Jurkat, Clone E6-1 (cell line): ENCODE measurements at places on chromosomes 2 and 18.

GRCh38 chr2:195356920-195357440 is 300.0 kb upstream of the SLC39A10 start:
- DNase-seq = no peak

GRCh38 chr2:206125901-206126300 is 33.3 kb downstream of the NDUFS1 start:
- no peak for DNase-seq

GRCh38 chr2:19256121-19256601 is 102.3 kb downstream of the OSR1 start:
- DNase-seq = no peak

GRCh38 chr2:145626301-145626700 is 1106.4 kb upstream of the ZEB2 start:
- DNase-seq = no peak

DNA sequence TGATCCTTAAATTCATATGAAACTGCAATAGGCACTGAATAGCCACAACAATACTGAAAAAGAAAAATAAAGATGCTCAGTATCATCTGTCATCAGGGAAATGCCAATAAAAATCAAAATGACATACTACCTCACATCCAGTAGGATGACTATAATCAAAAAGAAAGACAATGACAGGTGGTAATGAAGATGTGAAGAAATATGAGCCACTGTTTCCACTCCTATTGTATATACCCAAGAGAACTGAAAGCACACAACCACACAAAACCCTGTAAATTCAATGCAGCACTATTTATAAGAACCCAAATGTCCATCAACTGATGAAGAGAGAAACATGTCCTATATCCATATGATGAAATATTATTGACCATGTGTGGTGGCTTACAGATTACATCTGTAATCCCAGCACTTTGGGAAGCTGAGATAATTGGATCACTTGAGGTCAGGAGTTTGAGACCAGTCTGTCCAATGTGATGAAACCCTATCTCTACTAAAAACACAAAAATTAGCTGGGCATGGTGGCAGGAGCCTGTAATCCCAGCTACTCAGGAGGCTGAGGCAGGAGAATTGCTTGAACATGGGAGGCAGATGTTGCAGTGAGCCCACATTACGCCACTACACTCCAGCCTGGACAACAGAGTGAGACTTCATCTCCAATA is 39.9 kb downstream of the MAP3K2 start:
- no peak for DNase-seq

- no peak for DNase-seq
Measured at GRCh38 chr2:6970976-6971480, 53.8 kb downstream of the RNF144A start.

DNA sequence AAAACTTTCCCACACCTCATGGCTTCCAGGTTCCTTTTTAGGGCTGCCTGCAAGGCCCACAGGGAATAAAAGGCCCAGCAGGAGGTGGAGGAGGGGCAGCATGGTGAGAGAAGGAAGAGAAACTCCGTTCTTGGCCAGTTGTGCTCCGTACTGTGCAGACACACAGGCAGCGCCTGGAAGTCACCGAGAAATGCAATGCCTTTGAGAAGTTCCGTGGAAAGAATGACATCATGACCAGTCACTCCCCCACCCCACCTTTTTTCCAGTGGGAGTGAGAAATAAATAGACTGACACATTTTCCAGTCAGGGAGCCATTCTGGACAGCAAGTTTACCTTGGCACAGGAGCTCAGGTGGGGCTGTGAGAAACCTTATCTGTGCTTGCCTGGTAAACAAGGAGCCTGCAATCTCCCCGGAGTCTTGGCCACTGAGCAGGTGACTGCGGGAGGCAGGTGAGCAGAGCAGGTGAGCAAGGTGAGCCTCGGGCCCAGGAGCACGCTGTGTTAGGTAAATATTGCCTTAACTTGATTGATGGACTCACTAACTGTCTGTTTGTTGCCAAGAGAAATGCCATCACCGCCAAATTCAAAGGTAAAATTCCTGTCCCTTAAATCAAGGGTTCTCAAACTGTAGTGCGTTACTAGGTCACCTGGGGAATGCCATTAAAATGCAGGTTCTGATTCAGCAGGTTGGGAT is 13.5 kb upstream of the LBH start:
- DNase-seq = no peak

GRCh38 chr2:6826081-6826913 is 39.4 kb downstream of the CMPK2 start:
- peak; percentile 80 for DNase-seq

DNA sequence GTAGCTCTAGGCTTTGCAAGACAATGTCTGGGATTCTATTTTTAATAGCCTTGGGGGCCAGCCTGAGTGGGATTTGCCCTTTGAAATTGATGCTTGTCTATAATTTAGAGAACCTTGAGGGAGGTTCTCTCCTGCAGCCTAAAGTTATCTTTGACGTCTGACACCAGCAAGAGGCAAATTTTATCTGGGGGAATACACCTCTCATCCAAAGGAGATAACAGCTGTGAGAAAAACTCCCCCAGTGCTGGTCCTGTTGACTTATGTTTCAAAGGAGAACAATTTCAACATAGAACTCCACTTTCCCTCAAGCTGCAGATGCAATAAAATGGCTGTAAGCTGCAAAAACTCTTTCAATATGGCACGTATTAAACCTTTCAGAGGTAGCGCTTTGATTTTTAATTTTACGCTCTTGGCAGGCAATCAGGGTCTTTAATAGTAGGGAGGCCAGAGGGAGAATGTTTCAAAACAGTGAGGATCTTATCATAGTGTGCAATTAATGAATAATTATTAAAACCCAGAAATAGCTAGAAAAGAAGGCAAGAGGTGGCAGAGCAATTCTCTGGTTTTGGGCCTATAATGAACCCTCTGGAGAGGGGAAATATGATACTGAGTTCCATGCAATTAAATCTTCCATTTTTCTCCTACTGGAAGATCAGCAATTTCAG is 62.4 kb downstream of the LYPD1 start:
- no peak for DNase-seq

- no peak for DNase-seq
Measured at GRCh38 chr18:66235206-66235605, 368.7 kb downstream of the CDH19 start.

GRCh38 chr18:76953583-76954233 is 131.4 kb downstream of the ZNF236 start:
- DNase-seq = no peak

DNA sequence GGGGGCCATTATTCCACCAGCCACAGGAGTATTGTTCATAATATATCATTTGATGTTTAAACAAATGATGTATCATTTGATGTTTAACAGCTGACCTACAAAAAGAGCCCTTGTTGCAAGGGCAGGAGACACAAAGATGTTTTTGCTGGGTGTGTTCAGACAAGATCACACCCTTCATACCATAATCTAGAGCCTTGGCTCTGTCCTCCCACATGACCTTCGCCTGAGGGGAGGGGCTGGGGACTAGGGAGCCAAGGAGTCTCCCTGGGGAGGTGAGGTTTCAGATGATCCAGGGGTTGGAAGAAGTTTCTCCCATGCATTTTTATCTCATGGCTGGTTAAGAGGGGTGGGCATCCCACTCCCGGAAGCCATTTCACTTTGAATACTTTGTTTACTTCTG is 33.5 kb downstream of the CDC42EP3 start:
- DNase-seq = no peak

DNA sequence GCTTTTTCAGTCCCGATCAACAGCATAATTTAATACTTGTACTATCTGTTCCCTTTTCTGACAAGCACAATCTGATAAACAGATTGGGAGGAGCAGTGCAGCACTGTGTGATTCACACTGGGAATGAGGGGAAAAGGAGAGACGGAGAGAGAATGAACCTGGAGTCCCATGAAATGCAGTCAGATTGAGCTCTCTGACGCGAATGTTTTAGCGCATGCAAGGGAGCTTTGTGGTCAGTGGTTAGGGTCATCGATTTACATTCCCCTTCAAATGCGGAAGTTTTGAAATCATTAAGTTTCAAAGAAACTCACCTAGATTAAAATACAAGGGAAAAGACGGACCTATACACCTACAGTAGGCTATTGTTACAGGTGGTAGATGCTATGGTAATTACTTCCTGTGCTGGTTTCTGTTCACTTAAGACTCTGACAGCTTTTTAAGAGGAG is 99.6 kb downstream of the KCTD1 start:
- no peak for DNase-seq

- no peak for DNase-seq
Measured at GRCh38 chr2:226407135-226407534, 392.5 kb downstream of the IRS1 start.

GRCh38 chr2:202758128-202758527 is 113.4 kb downstream of the ICA1L start:
- no peak for DNase-seq

DNA sequence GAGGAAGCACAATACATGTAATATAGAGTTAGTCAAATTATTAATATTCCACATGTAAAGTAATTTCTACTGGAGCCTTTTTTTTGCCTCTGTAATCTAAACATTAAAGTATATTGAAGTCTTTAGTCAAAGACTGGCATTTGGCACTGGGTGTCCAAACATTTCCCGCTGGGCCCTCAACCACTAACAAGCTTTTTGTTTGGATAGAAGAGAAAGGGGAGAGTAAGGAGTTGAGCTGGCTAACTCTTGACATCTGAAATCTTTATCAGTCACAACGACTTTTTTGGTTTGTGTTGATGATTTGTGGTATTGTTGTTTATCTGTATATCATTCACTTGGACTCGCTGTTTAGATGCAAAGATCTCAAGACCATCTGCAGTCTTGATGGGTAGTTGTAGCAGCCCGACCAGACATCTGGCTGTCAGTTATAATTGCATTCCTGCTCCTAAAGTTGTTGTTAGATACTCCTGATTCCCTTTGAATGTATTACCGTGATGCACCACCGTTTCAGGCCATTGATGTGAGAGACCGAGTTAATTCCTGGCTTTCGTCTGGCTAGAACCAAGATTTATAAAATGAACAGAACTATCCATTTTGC is 379.6 kb downstream of the MTX2 start:
- no peak for DNase-seq

- DNase-seq = no peak
Measured at GRCh38 chr2:99404797-99405669, 67.8 kb downstream of the EIF5B start.

GRCh38 chr2:60555066-60555782 is 1.8 kb upstream of the BCL11A start:
- peak; percentile 88 for DNase-seq

GRCh38 chr2:209956271-209956670 is 46.2 kb upstream of the RPE start:
- DNase-seq = peak; percentile 10

GRCh38 chr2:224263571-224264043 is 138.3 kb downstream of the FAM124B start:
- DNase-seq = no peak

DNA sequence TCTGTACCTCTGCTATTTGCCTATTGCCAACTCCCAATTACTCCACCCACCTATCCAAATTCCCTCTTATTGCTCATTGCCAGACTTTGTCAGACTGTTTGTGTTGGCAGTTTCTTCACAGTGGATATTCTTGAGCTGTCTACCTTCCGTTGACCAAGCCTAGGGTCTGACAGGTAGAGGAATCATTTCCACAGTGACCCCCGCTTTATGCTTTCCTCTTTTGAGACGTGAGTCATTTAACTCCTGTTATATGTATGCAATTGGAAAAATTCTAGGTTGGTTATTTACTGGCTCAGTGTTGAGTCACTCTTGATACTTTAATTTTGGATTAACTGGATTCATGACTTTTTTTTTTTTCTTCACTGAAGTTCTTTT is 187.7 kb downstream of the IRS1 start:
- no peak for DNase-seq

- no peak for DNase-seq
Measured at GRCh38 chr18:39435996-39436395, 1870.4 kb upstream of the CELF4 start.

DNA sequence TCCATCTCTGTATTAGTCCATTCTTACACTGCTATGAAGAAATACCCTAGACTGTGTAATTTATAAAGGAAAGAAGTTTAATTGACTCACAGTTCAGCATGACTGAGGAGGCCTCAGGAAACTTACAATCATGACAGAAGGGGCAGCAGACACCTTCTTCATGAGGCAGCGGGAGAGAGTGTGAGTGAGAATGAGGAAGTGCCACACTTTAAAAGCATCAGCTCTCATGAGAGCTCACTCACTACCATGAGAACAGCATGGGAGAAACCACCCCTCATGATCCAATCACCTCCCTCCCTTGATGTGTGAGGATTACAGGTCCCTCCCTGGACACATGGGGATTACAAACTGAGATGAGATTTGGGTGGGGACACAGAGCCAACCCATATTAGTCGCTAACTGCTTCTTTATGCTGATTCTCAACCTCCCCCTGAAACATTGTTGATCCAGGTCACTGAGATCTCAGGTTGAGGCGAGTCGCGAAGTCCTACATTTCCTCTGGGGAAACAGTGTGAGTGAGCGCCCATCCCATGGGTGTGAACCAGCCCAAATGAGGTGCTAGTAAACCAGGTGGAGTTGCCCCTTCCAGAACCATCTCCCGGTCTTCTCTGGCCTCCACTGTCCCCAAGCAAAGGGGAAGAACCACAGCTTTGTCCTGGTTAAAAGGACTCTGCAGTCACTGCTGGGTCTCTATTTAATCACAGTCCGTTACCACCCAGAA is 123.8 kb downstream of the CAPN13 start:
- DNase-seq = no peak

- no peak for DNase-seq
Measured at GRCh38 chr2:162245781-162246180, 2.5 kb upstream of the FAP start.

GRCh38 chr2:198591586-198591985 is 787.2 kb downstream of the PLCL1 start:
- DNase-seq = no peak

GRCh38 chr2:1988594-1988993 is 244.3 kb upstream of the PXDN start:
- no peak for DNase-seq

GRCh38 chr18:38444971-38445803 is 879.6 kb upstream of the CELF4 start:
- DNase-seq = no peak
